ENCODE measurements at places on chromosomes 3 and 15. TPM values are rescaled to one million over a fixed set of nuclear protein-coding genes. Genes with fewer than 3 reads are reported as not detected.
A peak's percentile ranks its signal among the peaks of the same experiment; 100 is the strongest.

Gene IDH2
- 76.6 TPM for total RNA-seq

- peak within 1 kb of the TSS; percentile 86 for H3K4me3 ChIP-seq
- H3K36me3 ChIP-seq = no peaks in the 10 kb centered on the region
- no peak for DNase-seq
- peaks cover 15% of the 10 kb centered on the region for H3K4me1 ChIP-seq
- peak within 1 kb of the TSS; percentile 47 for H3K27ac ChIP-seq
Measured at GRCh38 chr3:51967384-51968169, at the start of gene PCBP4. TSS of gene PCBP4 (minus strand) at chr3:51967454. CDS start at chr3:51961240, 6,214 bp downstream.

GRCh38 chr15:65759441-65759840 is 32.7 kb downstream of the DENND4A start:
- DNase-seq = no peak
- H3K4me1 ChIP-seq = no peaks in the 10 kb centered on the region
- H3K27me3 ChIP-seq = no peaks in the 10 kb centered on the region
- no peak overlapping the region for H3K4me3 ChIP-seq
- no peak overlapping the region for H3K27ac ChIP-seq

Gene GADL1
- total RNA-seq = 0.09 TPM

Gene TTLL3
- total RNA-seq = 29.8 TPM

DNA sequence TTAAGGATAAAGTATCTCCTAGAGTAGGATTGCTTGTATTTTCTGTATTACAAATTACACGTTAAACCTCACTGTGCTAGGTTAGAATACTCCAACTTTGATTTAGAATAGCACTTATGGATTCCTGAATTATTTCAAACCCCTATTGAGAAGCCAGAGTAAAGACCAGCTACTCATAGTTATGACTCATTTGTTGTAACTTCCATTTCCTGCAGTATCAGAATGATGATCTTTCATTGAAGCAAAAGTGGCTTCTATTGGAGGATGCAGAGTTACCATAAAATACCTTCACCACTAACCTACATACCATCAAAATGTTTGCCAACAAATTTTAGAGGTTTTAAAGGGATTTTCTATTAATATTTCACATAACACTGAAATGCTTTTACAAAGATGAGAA is 1322.7 kb upstream of the ALCAM start:
- H3K27ac ChIP-seq = no peak overlapping the region
- H3K4me3 ChIP-seq = no peak overlapping the region
- H3K4me1 ChIP-seq = no peaks in the 10 kb centered on the region
- H3K36me3 ChIP-seq = no peaks in the 10 kb centered on the region

Gene MFAP1
- total RNA-seq = 35.2 TPM

- H3K4me1 ChIP-seq = peaks cover 4% of the 10 kb centered on the region
- peaks cover 73% of the 10 kb centered on the region for H3K27me3 ChIP-seq
- no peaks in the 10 kb centered on the region for H3K36me3 ChIP-seq
- H3K27ac ChIP-seq = no peak overlapping the region
Measured at GRCh38 chr15:70443486-70444273, 319.7 kb downstream of the UACA start.

Gene OR4F15
- total RNA-seq = not detected

Gene THPO
- 0.46 TPM for total RNA-seq

DNA sequence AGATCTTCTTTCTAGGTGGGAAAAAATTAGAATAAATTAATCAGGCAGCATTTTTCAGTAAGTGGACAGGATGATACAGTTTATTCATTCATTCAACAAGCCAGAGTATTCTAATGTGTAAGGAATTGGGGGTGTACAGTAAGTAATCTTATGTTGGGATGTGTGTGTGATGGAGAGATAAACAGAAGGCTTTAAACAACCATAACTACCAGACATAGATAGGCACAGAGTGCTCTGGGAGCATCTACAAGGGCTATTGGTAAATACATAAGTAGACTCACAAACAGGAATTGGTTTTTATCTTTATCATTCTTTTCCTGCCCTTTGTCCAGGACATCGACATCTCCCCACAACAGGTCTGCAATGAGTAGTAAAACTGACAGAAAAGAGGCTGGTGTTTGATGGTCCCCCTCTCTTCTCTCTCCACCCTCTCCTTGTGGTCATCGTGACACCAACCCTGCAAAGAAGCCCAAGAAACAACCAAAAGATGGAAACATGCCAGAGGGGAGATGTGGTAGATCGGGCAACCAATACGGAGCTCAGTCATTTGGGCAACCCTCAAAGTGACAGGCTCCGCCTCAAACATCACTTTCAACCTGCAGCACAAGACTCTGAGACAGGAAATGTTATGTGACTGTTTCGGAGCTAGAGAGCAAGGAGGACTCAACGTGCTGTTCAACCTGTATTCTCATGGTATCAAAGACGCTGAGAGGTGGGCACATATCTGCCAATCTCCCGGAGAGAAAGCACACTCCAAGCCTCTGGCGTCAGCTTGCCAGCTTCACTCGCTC is 28.7 kb upstream of the B3GNT5 start:
- DNase-seq = no peak
- no peak overlapping the region for H3K27ac ChIP-seq
- H3K36me3 ChIP-seq = no peaks in the 10 kb centered on the region
- H3K27me3 ChIP-seq = no peaks in the 10 kb centered on the region
- H3K4me3 ChIP-seq = no peak overlapping the region
- H3K4me1 ChIP-seq = no peaks in the 10 kb centered on the region

GRCh38 chr15:52294881-52295420 is 653 bp downstream of the MYO5C start:
- no peak overlapping the region for H3K27ac ChIP-seq
- peak overlapping the region; percentile 48 for H3K4me3 ChIP-seq
- no peaks in the 10 kb centered on the region for H3K36me3 ChIP-seq
- DNase-seq = no peak
- H3K4me1 ChIP-seq = no peaks in the 10 kb centered on the region
- peaks cover 18% of the 10 kb centered on the region for H3K27me3 ChIP-seq

DNA sequence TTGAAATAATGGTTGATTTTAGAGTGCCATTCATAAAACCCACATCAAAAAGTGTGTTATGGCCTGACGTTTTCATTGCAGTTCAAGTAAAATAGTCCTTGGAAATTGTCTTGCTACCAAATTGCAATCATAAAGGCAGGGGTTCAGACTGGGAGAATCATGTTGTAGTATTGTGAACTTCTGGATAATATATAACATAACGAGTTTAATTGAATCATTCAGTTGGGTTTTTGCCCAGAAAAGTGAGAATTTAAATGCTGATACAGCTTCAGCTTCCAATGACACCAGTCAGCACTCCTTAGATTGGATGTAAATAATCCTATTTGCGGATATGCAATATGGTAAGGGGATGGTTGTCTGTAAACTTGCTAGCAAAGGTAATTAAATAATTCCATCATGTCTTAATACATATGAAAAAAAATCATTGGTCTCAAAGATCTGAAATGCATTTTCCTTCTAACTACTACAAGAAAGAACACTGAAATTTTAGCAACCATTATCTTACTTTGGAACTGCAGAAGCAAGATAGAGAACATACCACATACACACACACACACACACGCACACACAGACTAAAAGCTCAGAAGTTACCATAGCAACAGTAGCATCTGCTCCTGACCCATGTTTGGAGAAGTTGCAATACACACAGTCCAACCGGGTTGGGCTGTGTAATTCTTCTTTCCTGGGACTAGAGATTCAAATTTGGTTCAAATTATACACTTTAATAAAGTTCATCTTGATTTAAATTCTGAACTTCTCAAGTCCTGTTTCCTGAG is 686.2 kb upstream of the NR2F2 start:
- no peaks in the 10 kb centered on the region for H3K4me1 ChIP-seq
- no peak overlapping the region for H3K27ac ChIP-seq
- H3K36me3 ChIP-seq = no peaks in the 10 kb centered on the region
- H3K4me3 ChIP-seq = no peak overlapping the region

- no peak overlapping the region for H3K27ac ChIP-seq
- H3K4me1 ChIP-seq = no peaks in the 10 kb centered on the region
- H3K4me3 ChIP-seq = no peak overlapping the region
- no peak for DNase-seq
Measured at GRCh38 chr3:197019021-197019420, 10.6 kb downstream of the MELTF start.

Gene ROPN1
- total RNA-seq = not detected

GRCh38 chr15:81813215-81813614 is 232.6 kb downstream of the MEX3B start:
- H3K4me1 ChIP-seq = no peaks in the 10 kb centered on the region
- no peaks in the 10 kb centered on the region for H3K27me3 ChIP-seq
- no peaks in the 10 kb centered on the region for H3K36me3 ChIP-seq
- no peak for DNase-seq
- H3K27ac ChIP-seq = no peak overlapping the region

DNA sequence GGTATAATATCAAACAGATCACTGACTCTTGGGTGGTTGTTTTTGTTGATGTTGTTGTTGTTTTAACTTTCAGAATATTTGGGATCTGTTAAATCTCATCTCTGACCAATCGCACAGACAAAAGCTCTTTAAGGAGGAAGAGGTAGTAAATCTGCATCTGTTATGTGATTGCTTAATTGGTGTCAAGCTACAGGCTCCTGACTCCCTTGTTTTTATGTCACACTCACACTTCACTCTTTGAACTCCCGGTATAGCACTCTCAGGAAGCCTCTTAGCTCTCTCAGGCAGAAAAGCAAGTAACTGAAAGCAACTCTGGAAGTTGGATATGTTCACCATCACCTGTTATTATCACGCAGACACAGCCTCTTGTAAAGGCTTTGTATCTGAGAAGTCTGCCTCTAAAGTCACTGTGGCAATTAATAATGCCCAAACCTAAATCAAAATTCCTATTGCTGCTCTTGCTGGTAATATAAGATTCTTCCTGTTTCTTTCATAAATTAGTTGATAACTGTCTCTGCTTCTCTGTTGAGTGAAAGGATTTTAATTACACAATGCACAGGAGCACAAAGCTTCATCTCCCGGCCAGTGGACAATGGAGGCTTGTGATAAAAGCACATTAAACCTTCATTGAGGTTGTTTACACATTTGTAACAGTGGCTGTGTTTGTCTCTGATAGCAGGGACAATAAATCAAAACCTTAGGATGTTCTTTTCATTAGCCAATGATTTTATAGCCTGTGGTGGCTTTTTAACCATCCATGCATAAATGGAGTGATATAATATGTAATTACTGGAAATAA is 576.7 kb downstream of the MFSD1 start:
- no peak overlapping the region for H3K4me3 ChIP-seq
- no peaks in the 10 kb centered on the region for H3K4me1 ChIP-seq
- H3K36me3 ChIP-seq = no peaks in the 10 kb centered on the region
- H3K27me3 ChIP-seq = no peaks in the 10 kb centered on the region
- H3K27ac ChIP-seq = no peak overlapping the region

- DNase-seq = no peak
- H3K4me3 ChIP-seq = peak overlapping the region; percentile 35
- H3K36me3 ChIP-seq = peaks cover 3% of the 10 kb centered on the region
- no peaks in the 10 kb centered on the region for H3K27me3 ChIP-seq
- peak overlapping the region; percentile 91 for H3K27ac ChIP-seq
Measured at GRCh38 chr3:50245831-50246516, 10.0 kb downstream of the GNAI2 start.

Gene PLSCR5
- total RNA-seq = not detected

Gene SPTBN5
- total RNA-seq = 5.3 TPM

Gene TCAIM
- 22.8 TPM for total RNA-seq

Gene SNTN
- total RNA-seq = not detected

- H3K4me3 ChIP-seq = no peak overlapping the region
- peak; percentile 50 for DNase-seq
- H3K36me3 ChIP-seq = peaks cover 26% of the 10 kb centered on the region
Measured at GRCh38 chr3:186044968-186045367, 63.9 kb downstream of the ETV5 start.

DNA sequence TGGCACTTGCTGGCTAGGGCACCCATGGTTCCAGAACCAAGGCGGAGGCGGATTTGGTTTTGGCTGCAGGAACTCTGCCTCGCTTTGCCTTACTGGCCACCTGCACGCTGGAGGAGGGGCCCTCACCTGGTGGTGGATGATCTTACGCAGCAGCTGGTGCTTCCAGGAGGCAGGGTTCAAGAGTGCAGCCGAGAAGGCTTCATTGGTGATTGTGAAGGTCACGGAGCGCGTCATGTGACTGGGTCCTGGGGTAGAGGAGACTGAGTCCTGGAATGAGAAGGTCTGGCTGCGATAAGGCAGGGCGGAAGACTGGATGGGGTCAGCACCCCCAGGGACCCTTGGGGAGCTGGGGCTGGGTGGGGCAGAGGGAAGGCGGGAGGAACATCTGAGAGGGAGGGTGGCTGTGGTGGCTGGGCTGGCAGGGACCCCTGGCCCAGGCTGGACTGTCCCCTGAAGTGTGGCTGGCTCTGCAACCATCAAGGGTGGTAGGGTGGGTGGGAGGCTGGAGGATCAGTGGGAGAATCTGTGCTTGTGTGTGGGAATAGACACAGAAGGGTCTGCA is 25.8 kb upstream of the GOLGA6C start:
- no peaks in the 10 kb centered on the region for H3K36me3 ChIP-seq
- DNase-seq = no peak
- no peak overlapping the region for H3K27ac ChIP-seq
- H3K4me3 ChIP-seq = no peak overlapping the region
- peaks cover 12% of the 10 kb centered on the region for H3K27me3 ChIP-seq

Gene DLL4
- 0.09 TPM for total RNA-seq

Gene ANAPC13
- total RNA-seq = 61.0 TPM

GRCh38 chr3:40265181-40265580 is 44.3 kb upstream of the EIF1B start:
- no peaks in the 10 kb centered on the region for H3K4me1 ChIP-seq
- H3K27ac ChIP-seq = no peak overlapping the region
- no peaks in the 10 kb centered on the region for H3K27me3 ChIP-seq
- no peak overlapping the region for H3K4me3 ChIP-seq
- H3K36me3 ChIP-seq = no peaks in the 10 kb centered on the region

- no peaks in the 10 kb centered on the region for H3K36me3 ChIP-seq
- no peak overlapping the region for H3K27ac ChIP-seq
- DNase-seq = peak; percentile 31
- no peak overlapping the region for H3K4me3 ChIP-seq
Measured at GRCh38 chr15:81256916-81257315, 60.2 kb downstream of the IL16 start.

GRCh38 chr15:100241572-100242482 is 99.9 kb downstream of the ADAMTS17 start:
- H3K27ac ChIP-seq = peak overlapping the region; percentile 67
- peaks cover 14% of the 10 kb centered on the region for H3K4me1 ChIP-seq
- DNase-seq = peak; percentile 82
- peak overlapping the region; percentile 29 for H3K4me3 ChIP-seq
- peaks cover 2% of the 10 kb centered on the region for H3K27me3 ChIP-seq

Gene FRMD5
- total RNA-seq = 17.0 TPM

GRCh38 chr3:65503776-65504175 is 534.9 kb downstream of the MAGI1 start:
- H3K36me3 ChIP-seq = no peaks in the 10 kb centered on the region
- H3K4me3 ChIP-seq = no peak overlapping the region
- no peak overlapping the region for H3K27ac ChIP-seq

Gene NR1I2
- total RNA-seq = not detected

- H3K36me3 ChIP-seq = peaks cover 3% of the 10 kb centered on the region
- DNase-seq = peak; percentile 91
- no peak overlapping the region for H3K4me3 ChIP-seq
- H3K27me3 ChIP-seq = no peaks in the 10 kb centered on the region
- H3K27ac ChIP-seq = peak overlapping the region; percentile 71
Measured at GRCh38 chr3:37114251-37115145, 59.9 kb downstream of the LRRFIP2 start.

GRCh38 chr15:62752657-62753517 is 289.7 kb upstream of the TPM1 start:
- no peak overlapping the region for H3K27ac ChIP-seq
- peaks cover 2% of the 10 kb centered on the region for H3K36me3 ChIP-seq
- H3K4me3 ChIP-seq = no peak overlapping the region
